Activated CD4-positive, alpha-beta T cell treated with anti-CD3 and anti-CD28 coated beads for 36 hours (primary cell): ENCODE measurements at places on chromosomes 4 and X. TPM values are rescaled to one million over a fixed set of nuclear protein-coding genes. Genes with fewer than 3 reads are reported as not detected.

Gene CCNA2
- 118 TPM for total RNA-seq

DNA sequence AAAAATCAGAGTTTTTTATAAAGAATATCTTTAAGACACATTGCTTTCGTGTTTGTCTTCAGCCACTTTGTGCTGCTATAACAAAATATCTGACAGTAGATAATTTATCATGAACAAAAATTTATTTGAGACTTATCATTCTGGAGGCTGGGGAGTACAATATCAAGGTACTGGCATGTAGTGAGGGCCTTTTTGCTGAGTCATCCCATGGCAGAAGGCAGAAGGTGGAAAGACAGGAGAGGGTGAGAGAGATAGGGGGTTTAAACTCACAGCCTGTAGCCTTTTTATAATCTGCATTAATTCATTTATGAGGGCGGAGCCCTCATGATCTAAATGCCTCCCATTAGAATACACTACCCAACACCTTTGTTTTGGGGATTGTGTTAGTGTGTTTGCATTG, 431.2 kb upstream of the FAM47C start:
- H3K27me3 ChIP-seq, result no peaks in the 10 kb centered on the region
- DNase-seq, result no peak

Gene UVSSA
- total RNA-seq, result 14.8 TPM

GRCh38 chr4:87316961-87317360, 5.7 kb downstream of the HSD17B13 start:
- no peak overlapping the region for H3K4me3 ChIP-seq
- DNase-seq, result no peak
- H3K27me3 ChIP-seq, result no peaks in the 10 kb centered on the region
- no peaks in the 10 kb centered on the region for H3K36me3 ChIP-seq
- H3K4me1 ChIP-seq, result no peaks in the 10 kb centered on the region

DNA sequence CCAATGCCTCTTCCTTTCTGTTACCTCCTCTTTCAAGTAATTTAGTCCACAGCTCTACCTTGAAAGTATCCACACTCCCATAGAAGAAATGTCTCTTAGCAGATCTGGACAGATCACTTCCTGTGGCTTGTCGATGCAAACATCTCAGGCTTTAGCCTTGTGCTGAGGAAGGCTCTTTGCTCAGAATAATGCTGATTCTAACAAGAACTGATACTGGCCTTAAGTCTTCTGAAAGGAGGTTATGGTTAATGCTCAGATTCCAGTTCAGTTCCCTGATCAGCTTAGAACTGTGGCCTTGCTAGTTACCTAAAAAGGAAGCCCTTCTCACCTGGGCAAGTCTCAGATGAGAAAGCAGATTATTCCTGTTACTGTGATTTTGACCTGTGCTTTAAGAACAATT, 230.1 kb upstream of the FAT4 start:
- no peak overlapping the region for H3K4me3 ChIP-seq
- no peak overlapping the region for H3K27ac ChIP-seq
- H3K36me3 ChIP-seq, result no peaks in the 10 kb centered on the region
- no peaks in the 10 kb centered on the region for H3K4me1 ChIP-seq
- no peak for DNase-seq
- no peaks in the 10 kb centered on the region for H3K27me3 ChIP-seq

Gene SYTL5
- not detected for total RNA-seq

DNA sequence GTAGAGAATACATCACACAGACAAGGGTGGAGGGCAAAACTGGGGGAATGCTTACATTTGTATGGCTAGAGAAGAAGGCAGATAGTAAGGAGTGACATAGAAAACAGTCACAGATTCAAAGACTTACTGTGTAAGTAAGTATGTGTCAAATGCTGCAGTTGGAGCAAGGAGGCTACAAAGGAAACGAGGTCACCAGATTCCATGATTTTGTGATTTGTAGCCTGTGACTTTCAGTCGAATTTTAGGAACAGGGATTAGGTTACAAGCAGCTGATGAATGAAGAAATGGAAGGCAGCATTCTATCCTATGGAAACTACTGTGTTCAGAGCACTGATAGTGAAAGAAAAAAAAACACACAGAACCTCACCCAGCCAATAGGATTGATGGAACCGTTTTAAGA, 407.9 kb downstream of the IL15 start:
- peaks cover 45% of the 10 kb centered on the region for H3K4me1 ChIP-seq
- H3K36me3 ChIP-seq, result peaks cover 26% of the 10 kb centered on the region
- no peak for DNase-seq
- H3K4me3 ChIP-seq, result no peak overlapping the region

- peaks cover 4% of the 10 kb centered on the region for H3K27me3 ChIP-seq
- H3K36me3 ChIP-seq, result no peaks in the 10 kb centered on the region
- DNase-seq, result no peak
- no peaks in the 10 kb centered on the region for H3K4me1 ChIP-seq
- H3K27ac ChIP-seq, result no peak overlapping the region
- no peak overlapping the region for H3K4me3 ChIP-seq
Observed at GRCh38 chr4:138510053-138510452, 267.9 kb upstream of the SLC7A11 start.

DNA sequence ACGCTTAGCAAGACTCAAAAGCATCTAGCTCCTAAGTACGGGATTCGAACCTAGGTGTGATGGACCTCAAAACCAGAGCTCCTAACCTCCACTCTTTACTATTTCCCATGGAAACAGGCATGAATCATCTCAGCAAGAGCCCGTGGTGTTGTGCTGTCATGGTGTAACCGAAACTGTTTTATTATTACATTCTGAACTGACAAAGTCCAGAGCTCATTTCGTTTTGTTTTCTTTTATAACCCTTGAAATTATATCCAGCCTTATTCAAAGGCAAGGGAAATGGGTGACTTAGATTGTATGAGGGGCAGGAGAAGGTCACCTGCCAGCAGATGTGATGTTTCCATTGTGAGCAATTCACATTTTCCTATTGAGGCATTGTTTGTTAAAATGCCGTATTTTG, 301.1 kb downstream of the FRMPD4 start:
- no peaks in the 10 kb centered on the region for H3K27me3 ChIP-seq
- H3K4me1 ChIP-seq, result no peaks in the 10 kb centered on the region
- no peak overlapping the region for H3K27ac ChIP-seq
- no peaks in the 10 kb centered on the region for H3K36me3 ChIP-seq
- no peak for DNase-seq

DNA sequence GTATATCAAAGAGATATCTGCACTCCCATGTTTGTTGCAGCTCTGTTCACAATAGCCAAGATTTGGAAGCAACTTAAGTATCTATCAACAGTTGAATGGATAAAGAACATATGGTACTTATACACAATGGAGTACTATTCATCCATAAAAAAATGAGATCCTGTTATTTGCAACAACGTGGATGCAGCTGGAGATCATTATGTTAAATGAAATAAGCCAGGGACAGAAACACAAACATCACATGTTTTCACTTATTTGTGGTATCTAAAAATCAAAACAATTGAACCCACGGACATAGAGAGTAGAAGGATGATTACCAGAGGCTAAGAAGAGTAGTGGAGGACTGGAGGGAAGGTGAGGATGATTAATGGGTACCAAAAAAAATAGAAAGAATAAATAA, 14.2 kb downstream of the IQCM start:
- H3K27ac ChIP-seq, result no peak overlapping the region
- no peaks in the 10 kb centered on the region for H3K4me1 ChIP-seq
- no peak for DNase-seq
- no peak overlapping the region for H3K4me3 ChIP-seq
- no peaks in the 10 kb centered on the region for H3K36me3 ChIP-seq
- no peaks in the 10 kb centered on the region for H3K27me3 ChIP-seq

Gene SMIM31
- total RNA-seq, result not detected

GRCh38 chr4:154559494-154560418, 3.1 kb upstream of the FGB start:
- H3K27ac ChIP-seq, result no peak overlapping the region
- H3K4me3 ChIP-seq, result no peak overlapping the region
- peak; percentile 9 for DNase-seq
- H3K27me3 ChIP-seq, result peaks cover 7% of the 10 kb centered on the region
- no peaks in the 10 kb centered on the region for H3K4me1 ChIP-seq

- no peak overlapping the region for H3K4me3 ChIP-seq
- H3K27ac ChIP-seq, result no peak overlapping the region
- H3K4me1 ChIP-seq, result no peaks in the 10 kb centered on the region
- no peaks in the 10 kb centered on the region for H3K27me3 ChIP-seq
- no peak for DNase-seq
- H3K36me3 ChIP-seq, result peaks cover 12% of the 10 kb centered on the region
Observed at GRCh38 chr4:4564522-4564921, 22.7 kb upstream of the STX18 start.

DNA sequence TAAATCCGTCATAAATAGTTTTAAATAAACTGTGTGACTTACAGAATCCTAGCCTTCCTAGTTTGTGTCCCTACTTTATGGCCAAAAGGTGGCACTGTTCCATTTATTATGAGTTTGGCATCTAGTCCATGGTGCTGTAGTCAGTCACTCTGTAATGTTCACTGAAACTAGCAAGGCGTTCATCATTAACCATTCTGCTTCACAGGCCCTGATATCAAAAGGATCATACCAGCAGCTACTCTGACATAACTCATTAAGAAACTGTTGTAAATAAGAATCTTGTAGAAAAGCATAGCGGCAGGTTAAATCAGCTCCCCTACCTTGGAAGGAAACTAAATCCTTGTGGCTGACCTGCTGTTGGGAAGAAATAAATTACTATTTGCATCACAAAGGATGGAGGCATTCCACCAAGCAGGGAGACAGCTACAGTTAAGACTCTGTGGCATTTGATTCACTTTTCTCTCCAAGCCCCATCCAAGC, 919.6 kb upstream of the DIAPH2 start:
- H3K27me3 ChIP-seq, result no peaks in the 10 kb centered on the region
- no peak overlapping the region for H3K4me3 ChIP-seq
- H3K27ac ChIP-seq, result no peak overlapping the region
- no peaks in the 10 kb centered on the region for H3K4me1 ChIP-seq
- DNase-seq, result no peak

Gene TFDP3
- total RNA-seq, result not detected

DNA sequence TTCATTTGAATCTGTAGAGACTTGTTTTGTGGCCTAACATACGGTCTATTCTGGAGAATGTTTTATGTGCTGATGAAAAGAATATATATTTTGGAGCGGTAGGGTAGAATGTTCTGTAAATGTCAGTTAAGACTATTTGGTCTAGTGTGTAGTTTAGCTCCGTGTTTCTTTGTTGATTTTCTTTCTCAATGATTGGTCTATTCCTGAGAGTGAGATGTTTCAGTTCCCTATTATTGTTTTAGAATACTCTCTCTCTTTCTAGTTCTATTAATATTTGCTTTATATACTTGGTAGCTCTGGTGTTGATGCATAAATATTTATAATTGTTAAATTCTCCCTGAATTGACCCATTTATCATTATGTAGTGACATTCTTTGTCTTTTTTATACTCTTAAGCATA, 236.5 kb downstream of the GLUD2 start:
- H3K27ac ChIP-seq, result no peak overlapping the region
- no peak overlapping the region for H3K4me3 ChIP-seq
- no peak for DNase-seq
- no peaks in the 10 kb centered on the region for H3K27me3 ChIP-seq

Gene CXCL9
- 0.23 TPM for total RNA-seq

GRCh38 chrX:1946974-1947373, 332.1 kb downstream of the ASMT start:
- DNase-seq, result no peak
- no peaks in the 10 kb centered on the region for H3K4me1 ChIP-seq
- no peak overlapping the region for H3K27ac ChIP-seq
- no peak overlapping the region for H3K4me3 ChIP-seq
- H3K27me3 ChIP-seq, result no peaks in the 10 kb centered on the region

Gene COX7B2
- not detected for total RNA-seq

DNA sequence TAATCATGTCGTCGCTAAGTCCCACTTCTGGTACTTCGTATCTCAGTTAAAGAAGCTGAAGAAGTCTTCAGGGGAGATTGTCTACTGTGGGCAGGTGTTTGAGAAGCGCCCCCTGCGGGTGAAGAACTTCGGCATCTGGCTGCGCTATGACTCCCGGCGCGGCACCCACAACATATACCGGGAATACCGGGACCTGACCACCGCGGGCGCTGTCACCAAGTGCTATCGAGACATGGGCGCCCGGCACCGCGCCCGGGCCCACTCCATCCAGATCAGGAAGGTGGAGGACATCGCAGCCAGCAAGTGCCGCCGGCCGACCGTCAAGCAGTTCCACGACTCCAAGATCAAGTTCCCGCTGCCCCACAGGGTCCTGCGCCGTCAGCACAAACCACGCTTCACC, 11.3 kb downstream of the PNCK start:
- H3K27me3 ChIP-seq, result peaks cover 11% of the 10 kb centered on the region
- peak; percentile 73 for DNase-seq
- H3K4me1 ChIP-seq, result peaks cover 3% of the 10 kb centered on the region
- H3K36me3 ChIP-seq, result no peaks in the 10 kb centered on the region
- no peak overlapping the region for H3K27ac ChIP-seq

Gene PCDH10
- total RNA-seq, result not detected

- H3K27ac ChIP-seq, result no peak overlapping the region
- no peaks in the 10 kb centered on the region for H3K4me1 ChIP-seq
- no peak overlapping the region for H3K4me3 ChIP-seq
- no peak for DNase-seq
- H3K27me3 ChIP-seq, result no peaks in the 10 kb centered on the region
- no peaks in the 10 kb centered on the region for H3K36me3 ChIP-seq
Observed at GRCh38 chrX:110448459-110448858, 89.8 kb downstream of the RTL9 start.

- no peaks in the 10 kb centered on the region for H3K36me3 ChIP-seq
- H3K27me3 ChIP-seq, result peaks cover 60% of the 10 kb centered on the region
- H3K4me1 ChIP-seq, result peaks cover 19% of the 10 kb centered on the region
- H3K27ac ChIP-seq, result no peak overlapping the region
- no peak overlapping the region for H3K4me3 ChIP-seq
- peak; percentile 59 for DNase-seq
Observed at GRCh38 chr4:186725469-186726425, 2.1 kb upstream of the FAT1 start.

Gene MAML3
- 1.9 TPM for total RNA-seq

GRCh38 chr4:128416921-128417320, 129.3 kb upstream of the PGRMC2 start:
- H3K4me3 ChIP-seq, result no peak overlapping the region
- H3K27me3 ChIP-seq, result no peaks in the 10 kb centered on the region
- H3K36me3 ChIP-seq, result no peaks in the 10 kb centered on the region
- DNase-seq, result no peak

Gene IBSP
- not detected for total RNA-seq

- DNase-seq, result no peak
- H3K27ac ChIP-seq, result no peak overlapping the region
- no peaks in the 10 kb centered on the region for H3K36me3 ChIP-seq
- no peak overlapping the region for H3K4me3 ChIP-seq
- H3K27me3 ChIP-seq, result no peaks in the 10 kb centered on the region
Observed at GRCh38 chrX:330726-331150, 12.1 kb upstream of the GTPBP6 start.

DNA sequence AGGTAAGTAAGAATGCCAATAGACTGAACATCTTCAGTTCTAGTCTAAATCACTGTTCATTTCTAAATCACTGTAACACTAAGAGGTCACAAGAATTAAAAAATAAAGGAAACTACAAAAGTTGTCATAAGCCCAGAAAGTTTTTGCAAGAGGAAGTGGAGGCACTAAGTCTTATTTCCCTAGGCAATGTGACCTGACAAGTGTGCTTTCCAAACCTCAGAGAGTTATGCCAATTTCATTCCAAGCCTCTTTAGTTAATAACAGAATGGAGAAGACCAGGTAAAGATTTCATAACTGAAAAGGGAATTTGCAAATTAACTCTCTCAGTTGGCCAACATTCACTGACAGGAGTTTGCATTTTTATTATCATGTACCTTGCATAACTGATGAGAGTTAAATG, 40.5 kb downstream of the BBS12 start:
- H3K27ac ChIP-seq, result no peak overlapping the region
- no peak overlapping the region for H3K4me3 ChIP-seq
- no peak for DNase-seq
- H3K4me1 ChIP-seq, result no peaks in the 10 kb centered on the region
- no peaks in the 10 kb centered on the region for H3K27me3 ChIP-seq

GRCh38 chr4:153652051-153652784, 31.9 kb upstream of the TLR2 start:
- no peak overlapping the region for H3K4me3 ChIP-seq
- no peaks in the 10 kb centered on the region for H3K27me3 ChIP-seq
- H3K4me1 ChIP-seq, result peaks cover 41% of the 10 kb centered on the region
- peak; percentile 62 for DNase-seq
